ENCODE measurements at places on chromosomes 2 and 18.

DNA sequence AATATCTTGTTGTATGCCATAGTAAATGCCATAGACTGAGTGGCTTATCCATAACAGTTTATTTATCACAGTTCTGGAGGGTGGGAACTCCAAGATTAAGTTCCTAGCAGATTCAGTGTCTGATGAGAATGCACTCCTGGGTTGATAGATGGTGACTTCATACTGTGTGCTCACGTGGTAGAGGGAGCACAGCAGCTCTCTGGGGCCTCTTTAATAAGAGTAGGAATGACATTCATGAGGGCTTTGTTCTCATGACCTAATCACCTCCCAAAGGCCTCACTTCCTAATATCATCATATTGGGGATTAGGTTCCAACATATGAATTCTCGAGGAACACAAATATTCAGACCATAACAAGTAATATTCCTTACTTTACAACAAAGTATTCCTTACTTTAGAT, 98.1 kb upstream of the SH3BP4 start:
- DNase-seq, result no peak

DNA sequence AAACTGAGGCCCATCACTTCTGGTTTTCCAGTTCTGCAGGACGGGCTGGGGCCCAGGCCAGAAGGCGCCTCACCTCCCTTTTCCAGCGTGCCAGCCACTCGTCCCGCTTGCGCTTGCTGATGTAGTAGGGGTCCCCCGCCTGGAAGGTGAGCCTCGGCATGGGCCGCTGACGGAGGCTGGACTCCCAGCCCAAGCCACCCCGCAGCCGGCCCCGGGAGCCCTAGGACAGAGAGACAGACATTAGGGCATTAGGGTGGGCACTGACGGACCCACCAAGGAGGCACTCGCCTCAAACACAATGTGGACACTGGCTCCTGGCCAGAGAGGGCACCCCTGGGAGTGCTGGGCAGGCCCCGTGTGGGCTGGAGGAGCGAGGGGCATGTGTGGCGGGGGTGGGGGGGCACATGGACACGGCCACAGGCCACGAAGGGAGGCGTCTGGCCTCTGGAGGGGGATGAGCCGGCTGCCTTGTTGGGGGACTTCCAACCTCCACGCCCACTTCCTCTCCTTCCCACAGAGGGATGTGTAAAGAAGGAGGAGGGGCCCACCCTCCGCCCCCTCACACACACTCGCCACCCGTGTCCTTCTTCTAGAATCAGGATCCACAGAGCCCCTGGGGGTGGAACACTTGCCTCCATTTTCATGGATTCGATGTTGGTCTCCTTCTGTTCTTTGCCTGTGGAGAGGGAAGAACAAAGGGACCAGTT, 66.7 kb downstream of the DNMT3A start:
- DNase-seq, result peak; percentile 84

GRCh38 chr18:55457028-55457427, 131.0 kb downstream of the TCF4 start:
- no peak for DNase-seq

DNA sequence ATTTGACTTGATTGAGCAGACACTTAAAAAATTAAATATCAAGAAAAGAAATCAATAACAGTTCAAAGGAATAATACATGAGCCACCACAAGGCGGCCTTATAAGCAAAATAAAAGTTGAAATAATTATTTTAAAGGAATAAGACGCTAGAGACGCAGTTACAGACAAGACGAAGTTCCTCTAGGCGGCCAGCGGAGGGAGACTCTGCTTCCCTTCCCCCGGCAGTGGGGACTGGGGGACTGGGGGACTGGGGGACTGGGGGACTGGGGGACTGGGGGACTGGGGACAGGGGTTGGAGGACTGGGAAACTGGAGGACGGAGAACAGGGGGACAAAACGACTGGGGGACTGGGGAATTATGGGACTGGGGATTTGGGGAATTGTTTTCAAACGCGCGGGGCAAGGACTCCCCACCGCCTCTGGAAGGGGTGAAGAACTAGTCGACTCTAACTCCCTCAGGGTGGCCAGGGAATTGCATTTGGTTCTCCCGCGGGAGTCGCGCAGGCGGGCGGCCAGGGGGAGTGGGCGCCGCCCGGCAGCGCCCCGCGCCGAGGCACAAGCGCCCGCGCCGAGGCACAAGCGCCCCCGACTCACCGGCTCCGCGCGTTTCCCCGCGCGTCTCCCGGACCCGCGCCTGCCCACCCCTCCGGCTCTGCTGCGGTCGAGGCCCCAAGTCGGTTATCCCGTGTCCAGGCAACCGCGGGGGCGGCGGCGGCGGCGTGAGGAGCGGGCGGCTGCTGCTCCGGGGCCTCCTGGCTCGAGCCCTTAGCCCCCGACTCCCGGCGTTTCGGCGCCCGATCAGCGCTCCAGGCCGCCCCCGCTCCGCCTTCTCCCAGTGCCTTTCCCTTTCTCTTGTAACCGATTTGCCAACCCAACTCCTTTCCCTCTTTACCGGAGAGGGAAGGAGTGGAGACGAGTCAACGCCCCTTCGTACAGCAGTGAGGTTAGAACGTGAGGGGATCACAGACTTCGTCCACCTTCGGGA, at the start of gene CCDC178:
Gene CCDC178, minus strand, starts transcription at position 662 of the 984 bp plus-strand sequence. CDS start 28,633 bp downstream, outside the sequence.
- peak; percentile 87 for DNase-seq

DNA sequence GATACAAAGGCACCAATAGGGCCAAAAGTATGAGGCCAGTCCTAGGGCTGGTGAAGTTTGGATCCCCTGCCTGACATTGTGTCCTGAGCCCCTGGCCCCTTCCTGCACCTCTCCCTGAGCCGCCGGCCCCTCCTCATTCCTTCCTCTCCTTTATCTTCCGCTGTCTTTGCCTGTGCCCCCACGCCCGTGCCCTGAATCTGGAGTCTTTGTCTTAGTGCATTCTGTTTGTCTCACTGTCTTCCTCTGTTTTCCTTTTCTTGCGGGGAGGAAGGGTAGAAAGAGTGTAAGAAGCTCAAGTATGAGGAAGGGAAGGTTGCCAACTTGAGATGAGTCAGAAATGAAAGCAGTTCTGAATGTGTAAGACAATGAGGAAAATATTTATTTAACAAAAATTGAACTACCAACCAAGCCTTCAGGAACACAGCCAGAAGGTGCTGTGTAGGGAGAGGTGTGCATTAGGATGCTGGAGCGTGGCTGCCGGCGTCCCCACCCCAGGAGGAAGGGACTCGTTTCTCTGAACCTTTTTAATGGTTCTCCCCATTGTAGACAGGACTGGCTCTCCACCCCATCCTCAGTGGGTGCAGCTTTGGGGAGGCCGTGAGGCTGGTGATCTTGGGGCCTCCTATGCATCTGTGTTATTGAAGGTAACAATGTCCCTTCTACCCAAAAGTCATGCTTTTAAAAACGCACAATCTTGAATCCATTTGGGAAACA, 133.1 kb downstream of the NEDD4L start:
- no peak for DNase-seq

- no peak for DNase-seq
These were observed 379.1 kb upstream of the FIGN start for GRCh38 chr2:164114937-164115336.

DNA sequence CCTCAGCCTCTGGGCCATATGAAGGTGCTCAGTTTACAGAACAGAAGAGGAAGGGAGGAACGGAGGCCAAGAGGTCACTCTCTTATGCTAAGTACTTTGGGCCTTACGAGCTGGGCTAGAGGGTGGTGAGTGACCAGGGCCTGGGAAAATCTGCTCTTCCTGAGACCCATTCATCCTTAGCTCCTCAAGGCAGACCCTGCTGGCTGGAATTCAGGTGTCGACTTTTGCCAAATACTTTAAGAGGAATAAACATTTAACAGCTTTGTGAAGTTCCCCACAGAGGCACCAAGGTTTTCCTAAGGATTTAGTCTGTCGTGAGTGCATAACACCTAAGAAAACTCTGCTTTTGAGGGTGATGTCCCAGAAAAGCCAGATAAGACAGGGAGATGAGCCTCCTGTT, 129.7 kb upstream of the SIX2 start:
- DNase-seq, result no peak

DNA sequence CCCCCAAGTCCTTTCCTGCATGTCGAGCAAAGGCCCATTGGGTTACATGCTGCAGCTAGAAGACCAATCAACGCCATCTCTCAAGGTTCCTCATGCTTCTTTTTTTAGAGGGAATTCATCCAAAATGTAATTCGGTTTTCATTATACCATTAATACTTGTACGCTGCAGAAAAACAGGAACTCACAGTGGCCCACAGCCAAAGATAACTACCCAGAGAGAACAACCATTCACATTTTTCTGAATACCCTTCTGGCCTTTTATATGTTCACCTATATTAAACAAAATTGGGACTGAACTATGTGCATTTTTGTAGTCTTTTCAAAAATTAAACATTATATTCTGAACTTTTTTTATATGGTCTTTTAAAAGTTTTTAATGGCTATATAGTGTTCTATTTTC, 25.8 kb downstream of the FARP2 start:
- no peak for DNase-seq

GRCh38 chr2:69384618-69385081, 2.4 kb downstream of the GFPT1 start:
- no peak for DNase-seq

- DNase-seq, result no peak
These were observed 150.3 kb upstream of the MMADHC start for GRCh38 chr2:149737896-149738295.

- no peak for DNase-seq
These were observed 219.3 kb upstream of the OSR1 start for GRCh38 chr2:19577723-19578122.

GRCh38 chr2:98985905-98986666, 50.1 kb upstream of the CRACDL start:
- DNase-seq, result no peak

DNA sequence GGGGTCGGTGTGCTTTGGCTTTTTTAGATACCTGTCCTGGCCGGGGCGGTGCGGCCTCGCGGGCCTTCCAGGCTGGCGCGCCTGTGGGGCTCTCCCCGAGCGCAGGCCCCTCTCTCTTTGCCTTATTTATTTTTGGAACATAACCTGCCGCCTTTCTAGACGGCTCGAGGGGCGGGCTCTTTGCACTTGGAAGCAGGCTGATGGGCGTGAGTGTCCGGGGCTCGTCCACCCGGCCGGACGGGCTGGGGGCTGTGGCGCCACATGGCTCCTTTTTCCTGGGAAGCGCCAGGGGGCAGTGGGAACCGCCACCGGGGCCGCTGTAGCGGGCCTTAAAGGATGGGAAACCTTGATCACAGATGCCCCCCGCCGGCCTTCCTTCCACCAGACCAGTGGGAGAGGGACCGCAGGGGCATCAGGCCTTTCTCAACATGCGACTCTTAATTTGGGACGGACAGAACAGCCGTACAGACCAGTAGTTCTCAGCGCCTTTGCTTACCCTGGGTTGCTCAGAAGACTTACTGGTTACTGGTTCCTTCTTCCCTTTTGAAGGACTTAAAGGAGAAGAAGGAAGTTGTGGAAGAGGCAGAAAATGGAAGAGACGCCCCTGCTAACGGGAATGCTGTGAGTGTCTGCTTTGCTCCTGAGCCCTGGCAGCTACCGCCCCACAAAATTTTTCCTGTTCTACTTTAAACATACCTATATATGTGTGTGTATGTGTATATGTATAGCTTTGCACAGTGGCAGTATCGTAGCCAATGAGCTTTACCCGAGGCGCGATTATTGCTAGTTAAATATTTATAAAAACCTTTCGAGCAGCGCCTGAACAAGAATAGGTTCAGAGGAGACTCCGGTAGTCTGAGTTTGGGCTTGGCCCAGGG, 2.7 kb downstream of the PTMA start:
- DNase-seq, result peak; percentile 68

DNA sequence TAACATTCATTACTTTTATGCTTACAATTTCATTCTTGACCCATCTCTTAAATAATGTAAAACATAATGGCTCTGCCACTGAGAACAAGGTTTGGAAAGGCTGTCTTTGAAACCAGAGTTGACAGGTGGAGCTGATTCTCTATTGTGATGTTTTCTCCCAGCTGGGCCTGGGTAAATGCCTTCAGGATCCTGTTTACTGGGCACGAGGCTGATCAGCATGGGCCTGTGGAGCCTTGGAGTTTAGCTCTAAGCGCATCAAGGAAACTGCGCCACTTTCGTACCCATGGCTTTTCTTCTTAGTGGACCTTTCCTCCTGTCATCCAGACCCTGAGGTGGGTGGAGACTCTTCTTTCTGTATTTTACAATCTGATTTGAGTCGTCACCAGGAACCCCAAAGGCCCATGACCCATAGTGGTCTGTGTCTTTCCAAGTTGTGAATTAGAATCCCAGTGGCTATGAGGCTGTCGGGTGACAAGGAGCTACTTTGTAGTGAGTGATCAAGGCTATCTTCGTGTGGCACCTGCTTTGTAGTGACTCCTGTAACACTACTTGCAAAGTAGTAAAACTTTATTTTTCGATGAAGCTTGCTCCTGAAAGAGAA, 123.1 kb downstream of the LPIN1 start:
- no peak for DNase-seq

GRCh38 chr2:135709992-135710391, 31.7 kb upstream of the UBXN4 start:
- peak; percentile 67 for DNase-seq

DNA sequence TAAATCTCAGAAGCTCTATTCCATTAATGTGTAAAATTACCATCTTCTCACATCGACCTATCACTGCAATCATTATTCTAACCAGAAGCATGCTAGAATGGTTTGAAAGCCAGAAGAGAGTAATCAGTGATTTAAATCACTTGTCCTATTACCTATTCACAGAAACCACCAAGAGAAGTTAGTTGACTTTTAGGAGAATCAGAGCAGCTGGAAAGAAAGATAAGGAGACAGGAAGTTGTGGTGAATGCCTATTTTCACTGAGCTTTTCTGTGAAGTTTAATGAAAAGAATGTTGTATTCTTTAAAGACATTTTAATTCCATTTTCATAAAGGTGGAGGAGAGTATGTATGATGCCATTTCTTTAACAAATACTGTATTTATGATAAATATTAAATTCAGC, 352.6 kb upstream of the CRIM1 start:
- DNase-seq, result no peak
